G401 (cell line): ENCODE measurements at places on chromosomes 2 and 18. TPM values are rescaled to one million over a fixed set of nuclear protein-coding genes. Genes with fewer than 3 reads are reported as not detected.

Gene IMPA2
- total RNA-seq: 51.4 and 55.8 TPM in 2 replicates

- no peak for DNase-seq
These were observed 11.7 kb downstream of the ARHGAP28 start for GRCh38 chr18:6741232-6741663.

Gene C2orf68
- total RNA-seq: 34.0 and 34.3 TPM in 2 replicates

GRCh38 chr2:8329660-8330622, 351.9 kb upstream of the ID2 start:
- no peak for DNase-seq

GRCh38 chr18:62844850-62845643, 129.7 kb downstream of the PHLPP1 start:
- no peak for DNase-seq

GRCh38 chr2:26597197-26597596, 44.0 kb downstream of the CIB4 start:
- no peak for DNase-seq

Gene CHRNA1
- not detected in 2 replicates for total RNA-seq
